ENCODE measurements at places on chromosomes 7 and 10. TPM values are rescaled to one million over a fixed set of nuclear protein-coding genes. Genes with fewer than 3 reads are reported as not detected.

Gene OPN1SW
- total RNA-seq = not detected

Gene NUTM2D
- total RNA-seq = 3.5 TPM

Gene GIMAP2
- total RNA-seq = 7.0 TPM

Gene CALHM3
- not detected for total RNA-seq

Gene ZNF3
- 14.6 TPM for total RNA-seq

Gene TCERG1L
- total RNA-seq = not detected

Gene ETV1
- 57.9 TPM for total RNA-seq

Gene PLEKHS1
- not detected for total RNA-seq

Gene MYO3A
- not detected for total RNA-seq

Gene USP54
- total RNA-seq = 30.5 TPM

Gene RPEL1
- not detected for total RNA-seq

Gene PVRIG
- not detected for total RNA-seq

Gene NPTX2
- 5.8 TPM for total RNA-seq

Gene WDFY4
- total RNA-seq = 2.6 TPM

Gene STEAP1
- 12.0 TPM for total RNA-seq

Gene SPDYE18
- 0.50 TPM for total RNA-seq

Gene ZNF800
- 22.2 TPM for total RNA-seq

Gene VSTM4
- total RNA-seq = 21.0 TPM

Gene HTR5A
- total RNA-seq = not detected

Gene CCL24
- total RNA-seq = not detected

Gene ZNF438
- total RNA-seq = 11.6 TPM

Gene MTG1
- total RNA-seq = 23.2 TPM

Gene KLF14
- total RNA-seq = not detected

Gene OR6V1
- not detected for total RNA-seq

Gene POM121
- 21.5 TPM for total RNA-seq

Gene AOC1
- 0.21 TPM for total RNA-seq

Gene TAS2R38
- not detected for total RNA-seq

Gene SLC18A2
- 0.13 TPM for total RNA-seq

Gene CTNNA3
- total RNA-seq = 48.7 TPM

Gene CHAT
- not detected for total RNA-seq

Gene AQP1
- total RNA-seq = 352 TPM

Gene SHTN1
- 10.7 TPM for total RNA-seq

Gene DOCK4
- total RNA-seq = 19.3 TPM

Gene FKBP6
- total RNA-seq = not detected

Gene UNCX
- total RNA-seq = not detected

Gene ZNF33A
- 16.8 TPM for total RNA-seq

Gene MACC1
- 0.16 TPM for total RNA-seq

Gene ZNF467
- 7.9 TPM for total RNA-seq

Gene UNC5B
- 12.4 TPM for total RNA-seq

Gene ZPBP
- total RNA-seq = not detected

Gene MALRD1
- total RNA-seq = 0.84 TPM

Gene OPN4
- 0.18 TPM for total RNA-seq

Gene CD36
- 760 TPM for total RNA-seq

Measured in left cardiac atrium (tissue), 4 donors.